ENCODE measurements at places on chromosomes 5 and 9. TPM values are rescaled to one million over a fixed set of nuclear protein-coding genes. Genes with fewer than 3 reads are reported as not detected.

PTGES gene
- total RNA-seq = not detected

NTRK2 gene
- 0.05 TPM for total RNA-seq

PCDHGA2 gene
- total RNA-seq = not detected

ZMYND19 gene
- total RNA-seq = 18.7 TPM

CYSRT1 gene
- 0.58 TPM for total RNA-seq

FAT2 gene
- total RNA-seq = not detected

PCDHGA3 gene
- 0.20 TPM for total RNA-seq

- no peak overlapping the region for H3K27ac ChIP-seq
- H3K4me1 ChIP-seq = no peaks in the 10 kb centered on the region
- no peaks in the 10 kb centered on the region for H3K36me3 ChIP-seq
- no peaks in the 10 kb centered on the region for H3K27me3 ChIP-seq
- H3K4me3 ChIP-seq = no peak overlapping the region
- DNase-seq = no peak
Measured at GRCh38 chr5:111983459-111983858, 226.5 kb upstream of the NREP start.

DNA sequence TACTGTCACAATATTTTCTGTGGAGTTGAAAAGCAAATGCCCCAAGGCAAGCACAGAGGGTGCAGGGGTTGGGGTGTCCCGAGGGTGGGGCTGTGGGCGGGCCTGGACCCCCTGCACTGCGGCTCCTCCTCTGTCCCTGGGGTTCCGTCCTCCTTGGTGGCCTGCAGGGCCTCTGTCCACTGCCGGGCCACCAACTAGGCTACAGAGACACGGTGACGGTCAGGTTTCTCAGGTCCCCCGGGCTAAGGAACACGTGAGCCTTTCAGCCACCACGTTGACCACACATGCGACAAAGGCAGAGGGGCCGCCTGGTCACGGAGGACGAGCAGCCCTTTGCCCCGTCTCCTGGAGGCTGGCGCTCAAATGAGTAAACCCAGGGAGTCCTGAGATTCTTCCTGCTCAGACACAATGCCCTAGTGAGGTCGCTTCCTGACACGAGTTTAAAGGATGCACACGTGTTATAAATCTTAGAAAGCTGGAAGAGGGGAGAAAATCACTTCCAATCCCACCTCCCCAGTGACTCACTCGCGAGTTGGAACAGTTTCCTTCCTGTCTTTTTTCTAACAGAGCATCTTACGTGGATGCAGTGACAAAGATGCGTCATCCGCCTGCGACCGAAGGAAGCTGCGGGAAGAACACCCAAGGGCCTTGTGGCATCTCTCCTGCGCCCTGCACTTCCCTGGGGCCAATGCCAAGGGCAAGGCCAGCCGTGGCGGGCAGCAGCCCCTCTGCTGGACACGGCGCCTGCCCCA lies 24.8 kb upstream of the OBP2B start:
- no peak overlapping the region for H3K4me3 ChIP-seq
- peaks cover 3% of the 10 kb centered on the region for H3K4me1 ChIP-seq
- H3K27me3 ChIP-seq = peaks cover 30% of the 10 kb centered on the region
- no peak overlapping the region for H3K27ac ChIP-seq

DNA sequence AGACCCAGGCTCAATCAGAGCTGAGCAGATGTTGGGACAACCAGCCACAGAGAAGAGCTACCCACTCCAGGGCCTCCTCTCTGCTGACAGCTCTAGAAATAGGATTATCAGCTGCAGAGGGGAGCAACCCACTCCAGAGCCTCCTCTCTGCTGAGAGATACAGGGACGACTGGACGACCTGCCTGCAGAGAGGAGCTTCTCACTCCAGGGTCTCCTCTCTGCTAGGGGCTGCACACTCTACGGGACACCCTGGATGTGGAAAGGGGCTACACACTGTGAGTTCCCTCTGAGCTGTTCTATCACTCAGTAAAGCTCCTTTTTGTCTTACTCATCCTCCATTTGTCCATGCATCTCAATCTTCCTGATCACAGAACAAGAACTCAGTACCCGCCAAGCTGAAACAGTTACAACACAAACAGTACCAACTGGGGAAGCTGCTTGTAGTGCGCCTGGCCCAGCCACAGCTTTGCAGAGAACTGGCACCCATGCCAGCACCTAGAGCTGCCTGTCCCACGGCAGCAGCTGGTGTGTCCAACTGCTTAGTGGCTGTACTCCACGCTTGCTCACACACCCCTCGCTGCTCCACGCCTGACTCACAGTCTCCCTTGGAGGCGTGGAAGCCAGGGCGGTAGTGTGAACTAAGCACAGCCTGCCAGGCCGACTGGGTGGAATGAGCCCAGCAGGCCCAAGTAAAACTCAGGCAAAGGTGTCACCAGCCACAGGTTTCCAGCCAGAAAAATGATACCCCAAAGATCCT lies 56.8 kb downstream of the PRELID2 start:
- no peak overlapping the region for H3K27ac ChIP-seq
- no peak for DNase-seq
- H3K4me3 ChIP-seq = no peak overlapping the region
- no peaks in the 10 kb centered on the region for H3K4me1 ChIP-seq

DNA sequence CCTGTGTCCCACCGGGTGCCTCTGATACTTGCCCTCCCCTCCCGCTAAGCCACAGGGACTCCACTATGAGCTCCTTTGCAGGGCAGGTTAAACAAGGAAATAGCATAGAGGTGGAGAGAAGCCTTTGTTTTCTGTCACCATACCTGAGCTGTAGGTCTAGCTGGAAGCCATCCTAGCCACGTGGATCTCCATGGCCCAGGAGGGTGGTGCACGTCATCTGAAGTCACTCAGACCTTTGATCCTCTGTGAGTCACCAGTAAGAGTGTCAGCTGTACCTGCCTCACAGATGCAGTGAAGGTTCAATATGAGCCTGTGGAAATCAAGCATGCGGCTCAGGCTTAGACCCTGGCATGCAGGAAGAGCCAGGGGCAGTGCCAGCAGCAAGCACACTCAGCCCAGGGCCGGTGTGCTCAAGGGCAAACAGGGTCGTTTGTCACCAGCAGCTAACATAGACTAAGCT lies 55.1 kb downstream of the ASS1 start:
- H3K4me1 ChIP-seq = no peaks in the 10 kb centered on the region
- H3K4me3 ChIP-seq = no peak overlapping the region
- H3K27me3 ChIP-seq = no peaks in the 10 kb centered on the region

DNA sequence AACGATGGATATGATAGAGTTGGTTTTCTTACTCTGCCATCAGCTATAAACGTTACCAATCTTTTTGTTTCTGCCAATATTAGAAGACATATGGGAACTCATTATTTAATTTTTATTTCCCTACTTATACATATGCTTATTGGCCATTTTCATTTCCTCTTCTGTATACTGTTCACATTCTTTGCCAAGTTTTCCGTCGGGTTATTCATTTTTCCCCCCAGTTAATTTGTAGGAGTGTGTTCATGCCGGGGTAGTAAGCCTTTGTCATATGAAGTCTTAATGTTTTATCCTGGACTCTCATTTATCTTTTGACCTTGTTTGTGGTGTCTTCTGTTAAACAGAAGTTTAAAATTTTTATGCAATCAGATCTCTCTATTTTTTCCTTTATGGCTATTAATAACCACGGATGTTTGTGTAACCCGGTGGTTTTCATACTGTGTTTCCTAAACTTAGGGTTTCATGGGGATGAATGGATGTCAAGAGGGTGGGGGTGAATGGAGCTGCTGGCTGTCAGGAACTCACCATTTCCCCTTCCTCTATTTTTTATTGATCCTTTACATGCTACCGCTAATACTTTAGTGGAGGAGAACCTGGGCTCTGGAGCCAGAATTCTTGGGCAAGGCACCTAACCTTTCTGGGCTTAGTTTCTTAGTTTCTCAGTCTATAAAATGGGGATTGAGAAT lies 42.5 kb upstream of the PPARGC1B start:
- H3K4me3 ChIP-seq = no peak overlapping the region
- no peaks in the 10 kb centered on the region for H3K27me3 ChIP-seq
- no peak for DNase-seq

GRCh38 chr5:164475339-164475977 lies 970.0 kb downstream of the MAT2B start:
- no peak overlapping the region for H3K27ac ChIP-seq
- no peaks in the 10 kb centered on the region for H3K36me3 ChIP-seq
- DNase-seq = no peak
- no peaks in the 10 kb centered on the region for H3K27me3 ChIP-seq
- no peaks in the 10 kb centered on the region for H3K4me1 ChIP-seq

GRCh38 chr9:111231801-111232580 lies 98.0 kb downstream of the OR2K2 start:
- no peaks in the 10 kb centered on the region for H3K36me3 ChIP-seq
- H3K4me3 ChIP-seq = no peak overlapping the region
- H3K27ac ChIP-seq = no peak overlapping the region

- H3K4me1 ChIP-seq = peaks cover 2% of the 10 kb centered on the region
- no peak overlapping the region for H3K27ac ChIP-seq
- no peak for DNase-seq
- no peak overlapping the region for H3K4me3 ChIP-seq
Measured at GRCh38 chr5:36414869-36415282, 113.2 kb upstream of the RANBP3L start.

- no peaks in the 10 kb centered on the region for H3K36me3 ChIP-seq
- H3K4me3 ChIP-seq = no peak overlapping the region
- no peak overlapping the region for H3K27ac ChIP-seq
- H3K4me1 ChIP-seq = peaks cover 11% of the 10 kb centered on the region
Measured at GRCh38 chr9:133713150-133713959, 24.8 kb downstream of the SARDH start.

DNA sequence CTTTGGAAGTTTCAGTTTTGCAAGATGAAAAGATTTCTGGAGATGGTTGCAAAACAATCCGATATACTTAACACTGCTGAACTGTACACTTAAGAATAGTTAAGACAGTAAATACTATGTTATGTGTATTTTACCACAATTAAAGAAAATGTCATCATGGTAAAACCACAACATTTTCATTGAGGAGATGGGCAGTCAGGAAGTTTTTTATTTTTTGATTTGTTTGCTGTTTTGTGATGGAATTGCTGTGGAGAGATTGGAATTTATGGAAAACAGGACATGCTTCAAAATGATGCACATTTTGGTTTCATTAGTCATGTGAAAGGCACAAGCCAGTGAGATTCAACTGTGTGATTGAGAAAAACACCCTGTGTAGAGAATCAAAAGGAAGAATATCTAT lies 90.5 kb upstream of the AGXT2 start:
- H3K36me3 ChIP-seq = no peaks in the 10 kb centered on the region
- H3K27me3 ChIP-seq = no peaks in the 10 kb centered on the region
- H3K4me3 ChIP-seq = no peak overlapping the region
- DNase-seq = no peak

DNA sequence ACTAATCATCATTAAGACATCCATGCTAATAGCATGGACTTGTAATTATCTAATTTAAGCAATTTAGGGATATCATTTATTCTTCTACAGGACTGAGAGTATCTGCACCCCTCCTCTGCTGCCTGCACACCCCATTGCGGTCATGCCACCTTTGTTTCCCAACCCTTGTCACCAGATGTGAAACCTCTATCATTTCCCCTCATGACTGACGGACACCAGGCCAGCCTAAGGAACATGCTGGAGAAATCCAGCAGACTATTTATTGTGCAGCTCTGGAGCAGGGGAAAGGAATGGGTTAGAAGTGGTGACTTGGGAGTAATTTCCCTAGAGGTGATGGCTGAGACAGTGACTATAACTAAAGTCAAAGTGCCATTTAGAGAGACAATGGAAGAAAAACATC lies 40.7 kb downstream of the UGCG start:
- no peak overlapping the region for H3K27ac ChIP-seq
- H3K4me1 ChIP-seq = peaks cover 12% of the 10 kb centered on the region
- no peaks in the 10 kb centered on the region for H3K36me3 ChIP-seq
- DNase-seq = no peak
- no peaks in the 10 kb centered on the region for H3K27me3 ChIP-seq

- H3K27me3 ChIP-seq = no peaks in the 10 kb centered on the region
- no peaks in the 10 kb centered on the region for H3K4me1 ChIP-seq
- H3K27ac ChIP-seq = no peak overlapping the region
- H3K36me3 ChIP-seq = no peaks in the 10 kb centered on the region
Measured at GRCh38 chr9:15239816-15240215, 67.2 kb downstream of the TTC39B start.
